ENCODE measurements at places on chromosomes 12 and 14.

DNA sequence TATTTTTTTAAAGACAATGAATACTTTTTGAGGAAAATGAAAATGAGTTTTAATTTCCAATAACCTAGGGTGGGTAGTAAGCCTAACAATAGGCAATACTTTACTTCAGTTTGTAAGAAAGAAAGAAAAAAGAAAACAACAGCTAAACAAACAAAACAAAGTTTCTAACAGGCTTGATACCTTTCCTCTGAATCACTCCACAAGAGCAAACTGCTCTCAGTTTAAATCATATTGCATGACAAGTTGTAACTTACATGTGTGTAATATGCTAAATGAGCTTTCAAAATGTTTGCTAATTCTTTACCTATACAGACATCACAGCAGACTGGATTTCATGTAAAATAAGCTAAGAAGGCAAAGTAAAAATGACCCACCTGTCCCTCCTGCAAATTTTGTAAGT is 6.7 kb upstream of the LMO3 start:
- DNase-seq = no peak

GRCh38 chr12:56999456-56999855 is 6.9 kb downstream of the ZBTB39 start:
- no peak for DNase-seq

DNA sequence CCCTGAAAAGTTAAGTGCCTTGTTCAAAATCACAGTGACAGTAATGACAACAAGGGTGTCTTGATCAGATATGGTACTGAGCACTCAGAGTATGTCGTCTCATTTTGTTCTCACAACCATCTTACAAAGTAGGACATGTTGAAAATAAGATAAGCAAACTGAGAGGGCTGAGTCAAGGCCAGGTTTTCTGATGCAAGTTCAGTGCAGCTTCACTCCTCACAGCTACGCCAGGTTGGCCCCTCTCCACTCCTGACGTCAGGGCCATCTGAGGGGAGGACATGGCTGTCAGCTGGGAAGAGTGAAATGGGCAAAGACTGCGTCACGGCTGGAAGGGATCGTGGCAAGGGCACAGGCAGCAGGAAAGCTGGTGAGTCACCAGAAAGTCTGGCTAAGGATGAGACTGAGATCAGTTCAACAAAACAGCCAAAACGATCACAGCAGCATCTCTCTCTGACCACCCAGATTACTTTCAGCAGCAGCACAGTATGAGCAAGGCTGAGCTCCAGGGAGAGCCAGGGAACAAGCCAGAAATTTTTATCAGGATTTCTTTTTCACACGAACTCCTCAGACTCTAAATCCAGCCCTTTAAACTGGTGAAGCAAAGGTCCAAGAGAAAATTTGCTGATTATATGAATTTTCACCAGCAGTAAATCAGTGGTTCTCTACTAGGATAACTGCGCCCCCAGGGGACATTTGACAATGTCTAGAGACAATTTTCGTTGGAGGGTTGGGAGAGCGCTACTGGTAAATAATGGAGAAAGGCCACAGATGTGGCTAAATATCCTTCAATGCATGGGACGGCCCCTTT is 297.9 kb upstream of the AMIGO2 start:
- no peak for DNase-seq

DNA sequence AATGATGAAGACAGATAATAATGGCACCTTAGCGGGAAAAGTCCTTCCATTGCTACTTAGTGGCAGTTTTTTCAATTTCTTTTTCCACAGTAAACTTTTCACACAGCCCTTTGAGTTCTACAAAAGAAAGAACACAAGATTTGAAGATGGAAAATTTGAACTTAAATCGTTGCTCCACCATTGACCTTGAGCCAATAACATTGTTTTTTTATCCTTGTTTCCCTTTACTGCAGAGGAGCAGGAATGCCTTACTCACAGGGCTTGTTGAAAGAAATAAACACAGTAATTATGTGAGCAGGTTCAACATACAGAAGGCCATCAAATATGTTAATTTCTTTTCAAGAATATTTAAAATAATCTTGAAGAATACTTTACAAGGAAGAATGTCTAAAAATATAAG is 181.5 kb upstream of the KRR1 start:
- no peak for DNase-seq

- DNase-seq = no peak
Measured at GRCh38 chr12:80352474-80352873, 91.6 kb upstream of the PTPRQ start.

GRCh38 chr14:67515386-67516079 is 17.6 kb upstream of the PLEKHH1 start:
- DNase-seq = peak; percentile 35

DNA sequence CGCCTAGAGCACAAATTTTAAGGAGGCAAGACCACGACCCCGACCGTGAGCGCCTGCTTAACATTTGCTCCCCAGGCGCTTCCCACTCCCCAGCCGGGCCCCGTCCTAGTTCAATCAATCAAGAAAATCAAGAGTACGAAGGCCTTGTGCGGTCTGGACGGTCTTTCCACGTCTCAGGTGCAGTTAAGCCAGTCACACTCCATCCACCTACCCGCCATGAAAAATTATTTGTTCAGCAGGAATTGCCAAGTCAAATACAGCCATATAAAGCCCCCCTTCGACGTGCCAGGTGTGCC is 603 bp upstream of the LRR1 start:
- DNase-seq = peak; percentile 21

- no peak for DNase-seq
Measured at GRCh38 chr12:93753285-93753684, 76.1 kb downstream of the CRADD start.

- DNase-seq = no peak
Measured at GRCh38 chr12:6288235-6288634, 22.2 kb upstream of the PLEKHG6 start.

GRCh38 chr14:31435276-31435675 is 14.9 kb upstream of the HEATR5A start:
- DNase-seq = no peak

DNA sequence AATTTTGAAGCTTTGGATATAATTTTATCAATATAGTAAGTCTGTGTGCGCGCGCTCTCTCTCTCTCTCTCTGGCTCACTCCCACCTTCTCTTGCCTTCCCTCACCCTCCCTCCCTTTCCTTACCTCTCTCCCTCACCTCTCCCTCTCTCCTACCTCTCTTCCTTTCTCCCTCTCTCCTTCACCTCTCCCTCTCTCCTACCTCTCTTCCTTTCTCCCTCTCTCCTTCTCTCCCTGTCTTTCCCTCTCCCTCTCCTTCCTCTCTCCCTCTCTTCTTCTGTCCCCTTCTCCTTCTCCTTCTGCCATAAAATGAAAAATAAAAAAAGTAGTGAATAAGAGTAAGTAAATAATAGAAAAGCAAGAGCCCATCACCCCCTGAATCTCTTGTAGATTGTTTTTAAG is 9.0 kb upstream of the NUDT4 start:
- DNase-seq = no peak

GRCh38 chr14:75822522-75823141 is 159.2 kb downstream of the TGFB3 start:
- DNase-seq = no peak

DNA sequence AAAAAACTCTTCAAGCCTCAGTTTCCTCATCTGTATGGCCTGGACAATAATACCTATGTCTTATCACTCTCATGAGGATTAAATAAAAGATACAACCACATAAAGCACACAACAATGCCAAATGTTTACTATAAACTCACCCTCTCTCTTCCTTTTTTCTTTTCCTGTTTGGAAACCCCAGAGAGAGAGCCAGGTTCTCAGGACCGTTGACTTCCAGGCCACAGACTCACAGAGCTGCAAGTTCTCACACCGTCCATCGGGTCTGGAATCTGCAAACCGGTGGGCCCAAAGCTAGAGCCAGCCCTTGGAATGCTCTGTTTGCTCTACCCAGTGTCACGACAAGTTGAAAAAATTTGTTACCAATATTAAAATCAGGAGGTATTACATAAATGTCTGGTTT is 4.6 kb upstream of the CD4 start:
- DNase-seq = no peak

- DNase-seq = no peak
Measured at GRCh38 chr14:75068294-75069120, 934 bp upstream of the ZC2HC1C start.

- no peak for DNase-seq
Measured at GRCh38 chr12:121520119-121520518, 60.7 kb downstream of the KDM2B start.

GRCh38 chr12:94806617-94807016 is 156.3 kb upstream of the TMCC3 start:
- no peak for DNase-seq

DNA sequence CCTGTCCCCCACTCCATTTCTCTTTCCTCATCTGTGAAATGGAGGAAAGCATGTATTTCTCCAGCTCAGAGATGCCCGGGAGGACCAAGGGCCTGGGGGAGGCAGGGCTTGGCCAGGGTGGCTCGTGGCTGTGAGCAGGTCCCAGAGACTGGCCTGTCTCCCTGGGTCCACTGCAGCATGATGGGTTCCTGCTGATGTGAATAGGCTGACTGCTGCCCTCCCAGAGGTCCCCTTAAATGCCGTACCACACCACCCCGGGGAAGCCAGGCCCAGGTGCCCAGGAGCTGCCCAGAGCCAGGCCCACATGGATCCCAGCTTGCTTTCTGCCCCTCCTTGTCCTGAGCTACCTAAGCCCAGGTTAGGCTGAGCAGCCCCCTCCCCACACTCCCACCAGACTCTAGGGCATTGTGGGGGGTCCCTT is 158.2 kb upstream of the C14orf180 start:
- no peak for DNase-seq

- DNase-seq = no peak
Measured at GRCh38 chr14:87992346-87992717, 650 bp downstream of the GALC start.

GRCh38 chr12:118356809-118357256 is 15.9 kb downstream of the TAOK3 start:
- no peak for DNase-seq

DNA sequence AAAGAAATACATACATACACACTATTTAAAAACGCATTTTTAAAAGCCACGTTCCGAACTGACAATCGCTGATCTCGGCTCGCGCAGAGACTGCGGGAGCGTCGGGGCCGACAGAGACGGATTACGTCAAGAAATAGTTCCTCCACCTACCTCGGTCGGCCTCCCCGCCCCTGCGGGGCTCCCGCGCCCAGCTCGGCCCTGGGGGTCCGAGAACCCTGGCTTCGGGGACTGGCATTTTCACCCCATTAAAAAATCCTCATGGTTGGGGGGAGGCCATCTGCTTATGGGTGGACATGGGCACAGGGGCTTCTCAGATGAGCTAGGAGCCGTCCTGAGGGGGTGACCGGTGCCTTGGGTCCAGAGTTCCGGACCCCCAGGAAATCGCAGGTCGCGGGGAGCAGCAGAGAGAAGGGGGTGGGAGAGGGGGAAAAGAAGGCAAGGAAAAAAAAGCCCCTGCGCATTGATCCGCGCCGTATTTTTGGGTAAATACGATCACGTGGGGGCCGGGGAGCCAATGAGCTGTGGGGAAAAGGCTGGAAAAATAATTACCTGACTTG is 324 bp upstream of the HOXC9 start:
- peak; percentile 36 for DNase-seq

DNA sequence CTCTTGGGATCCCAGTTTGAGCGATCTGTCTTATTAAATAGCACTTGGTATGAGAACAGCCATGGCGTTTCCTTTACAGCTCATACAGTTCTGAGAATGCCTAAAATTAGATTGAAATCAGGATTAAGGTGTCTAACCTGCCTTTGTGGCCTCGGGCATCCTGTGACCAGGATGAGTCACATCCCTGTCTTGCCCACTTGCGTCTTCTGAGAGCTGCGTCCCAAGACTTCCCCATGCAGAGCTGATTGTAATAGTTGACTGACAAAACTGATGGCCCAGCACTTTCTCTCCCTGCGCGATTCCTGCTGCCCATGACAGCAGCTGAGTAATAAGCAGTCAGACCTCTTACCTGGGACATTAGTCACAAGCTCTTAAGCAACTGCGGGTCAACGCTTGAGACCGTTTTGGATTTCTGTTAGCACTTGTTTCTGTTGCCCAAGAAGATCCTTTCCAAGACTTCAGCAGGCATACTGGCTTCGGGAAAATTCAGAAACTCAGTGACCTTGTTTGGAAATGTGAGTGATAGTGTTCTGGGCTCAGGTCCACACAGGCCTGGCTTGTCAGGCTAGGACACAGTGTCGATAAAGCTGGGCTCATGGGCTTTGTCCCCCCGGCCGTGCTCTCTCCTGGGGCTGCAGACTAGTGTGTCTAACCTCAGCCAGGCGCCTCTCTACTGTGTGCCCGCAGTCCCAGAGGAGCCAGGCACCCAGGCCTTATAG is 169.9 kb upstream of the HIF1A start:
- peak; percentile 87 for DNase-seq

- DNase-seq = peak; percentile 1
Measured at GRCh38 chr12:100987552-100988521, 193.3 kb downstream of the ANO4 start.

GRCh38 chr14:81275305-81276072 is 54.7 kb upstream of the GTF2A1 start:
- DNase-seq = no peak

GRCh38 chr12:12010277-12011039 is 60.3 kb upstream of the BCL2L14 start:
- peak; percentile 87 for DNase-seq
